Endodermal cell (in vitro differentiated cells): ENCODE measurements at places on chromosomes 6 and 20. TPM values are rescaled to one million over a fixed set of nuclear protein-coding genes. Genes with fewer than 3 reads are reported as not detected.

The KHDRBS2 gene
- total RNA-seq: 27.0 to 29.0 TPM (median 27.7 TPM) in 3 replicates

The RIPPLY2 gene
- 0.88 to 1.2 TPM (median 0.96 TPM) in 3 replicates for total RNA-seq

The JARID2 gene
- 77.0 and 86.1 TPM in 2 replicates for total RNA-seq

The ACTL10 gene
- total RNA-seq: 0.42 and 0.45 TPM in 2 replicates

The LPA gene
- total RNA-seq: 1.9 and 3.6 TPM in 2 replicates

GRCh38 chr6:95266537-95267258, 310.6 kb upstream of the MANEA start:
- no peak for DNase-seq

DNA sequence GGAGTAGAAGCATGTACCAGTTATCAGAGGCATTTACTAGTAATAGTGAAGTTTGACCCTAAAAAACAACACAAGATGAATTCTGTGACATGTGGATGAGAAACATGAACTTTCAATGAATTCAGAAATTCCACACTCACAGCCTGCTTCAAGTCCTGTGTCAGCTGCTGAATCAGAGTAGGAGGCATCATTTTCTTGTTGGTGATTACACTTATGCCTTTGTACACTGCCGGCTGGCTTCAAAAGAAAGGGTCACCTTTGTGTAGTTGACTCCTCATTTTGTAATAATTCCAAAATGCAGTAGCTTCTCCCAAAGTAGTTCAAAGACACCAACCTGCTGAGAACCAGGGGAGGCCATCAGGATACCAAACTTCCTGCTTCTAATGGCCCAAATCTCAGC, 165.5 kb downstream of the BACH2 start:
- DNase-seq: no peak

DNA sequence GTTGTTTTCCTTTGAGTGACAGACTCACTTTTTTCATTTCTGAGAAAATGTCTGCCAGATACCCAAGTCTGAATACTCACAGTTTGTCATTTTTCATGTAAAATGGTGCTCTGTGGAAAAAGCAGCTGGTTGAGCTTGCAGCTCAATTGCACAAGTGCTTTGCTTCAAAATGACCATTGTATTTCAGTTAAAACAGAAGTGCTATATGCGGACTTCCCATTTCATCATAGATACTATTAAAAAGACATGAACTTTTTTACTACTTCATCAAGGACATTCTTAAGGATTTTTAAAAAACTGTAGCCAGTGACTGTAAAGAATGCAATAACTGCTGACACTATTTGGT, 61.5 kb downstream of the KCNS1 start:
- DNase-seq: no peak

GRCh38 chr6:26241033-26241895, 123.7 kb upstream of the BTN3A2 start:
- peak; percentile 54 for DNase-seq

DNA sequence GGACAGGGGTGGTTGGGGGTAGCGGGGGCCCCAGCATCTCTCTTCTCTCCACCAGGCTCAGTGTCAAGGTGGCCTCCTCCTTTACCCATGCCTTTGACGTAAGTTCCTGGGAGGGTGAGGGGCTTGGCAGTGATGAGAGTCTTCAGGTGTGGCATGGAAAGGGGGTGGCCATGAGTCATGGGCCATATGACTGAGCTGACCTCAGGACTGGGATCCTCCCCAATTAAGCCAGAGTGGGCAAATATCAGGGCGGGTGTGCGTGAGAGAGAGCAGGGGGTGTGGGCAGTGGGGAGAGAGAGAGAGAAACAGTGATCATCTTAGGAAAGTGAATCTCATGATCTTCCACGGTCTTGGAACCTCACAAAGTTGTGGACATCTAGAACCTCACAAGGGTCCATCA, 8.2 kb upstream of the BPIFB4 start:
- DNase-seq: no peak

- peak; percentile 38 for DNase-seq
Measured at GRCh38 chr6:170156448-170157375, 134.2 kb downstream of the DLL1 start.

GRCh38 chr6:18021166-18021850, 33.9 kb upstream of the KIF13A start:
- DNase-seq: peak; percentile 45

- no peak for DNase-seq
Measured at GRCh38 chr6:31829633-31830283, 2.2 kb downstream of the HSPA1B start.

- peak; percentile 61 for DNase-seq
Measured at GRCh38 chr20:56897318-56897957, 268.3 kb downstream of the TFAP2C start.

DNA sequence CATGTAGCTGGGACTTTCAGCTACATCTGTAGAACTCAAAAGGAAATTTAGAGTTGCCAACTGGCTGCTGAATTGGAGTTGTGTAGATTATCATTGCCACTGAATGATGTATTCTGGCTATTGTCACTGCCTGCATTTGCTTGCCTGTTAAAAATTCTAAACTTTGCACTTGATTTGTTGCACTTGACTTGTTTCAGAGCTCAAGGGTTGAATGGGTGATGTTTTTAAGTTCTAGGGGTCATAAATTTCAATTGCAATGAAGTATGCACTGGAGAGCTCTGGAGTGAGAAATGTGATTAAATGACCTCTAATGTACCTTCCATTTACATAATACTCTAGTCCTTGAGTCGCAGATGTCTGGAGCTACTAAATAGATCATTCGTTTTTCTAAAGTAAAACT, 102.4 kb downstream of the TNFRSF21 start:
- DNase-seq: no peak

DNA sequence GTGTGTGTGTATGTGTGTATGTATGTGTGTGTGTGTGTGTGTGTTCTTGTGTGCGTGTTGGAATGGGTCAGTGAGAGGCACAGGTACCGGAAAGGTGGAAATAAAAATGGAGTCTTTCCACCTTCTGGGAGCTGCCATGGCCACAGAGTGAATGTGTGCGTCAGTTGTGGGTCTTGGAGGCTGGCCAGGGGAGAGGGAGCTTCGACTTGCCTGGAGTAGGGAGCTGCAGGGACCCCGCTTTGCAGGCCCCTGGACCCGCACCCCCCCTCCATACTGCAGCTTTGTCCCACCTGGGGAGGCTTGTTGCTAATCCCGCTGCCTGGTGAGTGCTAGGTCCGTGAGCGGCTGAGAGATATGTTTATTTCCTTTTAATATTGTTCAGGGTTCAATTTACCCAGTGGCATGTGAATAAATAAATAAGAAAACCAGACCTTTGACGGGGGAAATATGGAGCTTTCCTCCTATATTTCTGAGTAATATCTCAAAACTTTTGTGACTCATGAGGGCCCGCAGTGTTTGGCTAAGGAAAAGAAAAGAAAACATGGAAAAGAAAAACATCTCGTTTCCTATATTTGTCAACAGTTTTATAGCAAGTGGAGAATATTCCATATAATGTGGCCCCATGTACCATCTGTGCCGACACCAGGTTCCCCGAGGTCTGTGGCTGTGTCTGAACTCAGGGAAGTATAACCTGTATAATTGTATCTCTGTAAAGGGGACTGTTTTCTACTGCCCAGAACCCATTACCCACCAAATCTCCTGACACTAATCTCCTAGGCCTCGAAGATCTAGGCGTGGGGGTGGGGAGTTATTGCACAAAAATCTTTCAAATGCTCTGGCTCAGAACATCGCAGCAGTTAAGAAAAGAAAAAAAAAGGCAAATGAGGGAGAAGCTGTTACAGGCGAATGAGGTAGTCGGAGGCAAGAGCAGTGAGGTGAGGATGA, 24.6 kb upstream of the CCDC167 start:
- DNase-seq: no peak

- no peak for DNase-seq
Measured at GRCh38 chr20:15031546-15032351, 694.3 kb upstream of the FLRT3 start.
